NCI-H2171 treated with DMSO at 0.1 percent for 48 hours (cell line): ENCODE measurements at places on chromosomes 3 and 15.
A peak's percentile ranks its signal among the peaks of the same experiment; 100 is the strongest.

- DNase-seq = no peak
Measured at GRCh38 chr15:70276401-70276800, 178.7 kb upstream of the TLE3 start.

- peak; percentile 21 for DNase-seq
Measured at GRCh38 chr3:78988324-78988723, 779.5 kb downstream of the ROBO1 start.

DNA sequence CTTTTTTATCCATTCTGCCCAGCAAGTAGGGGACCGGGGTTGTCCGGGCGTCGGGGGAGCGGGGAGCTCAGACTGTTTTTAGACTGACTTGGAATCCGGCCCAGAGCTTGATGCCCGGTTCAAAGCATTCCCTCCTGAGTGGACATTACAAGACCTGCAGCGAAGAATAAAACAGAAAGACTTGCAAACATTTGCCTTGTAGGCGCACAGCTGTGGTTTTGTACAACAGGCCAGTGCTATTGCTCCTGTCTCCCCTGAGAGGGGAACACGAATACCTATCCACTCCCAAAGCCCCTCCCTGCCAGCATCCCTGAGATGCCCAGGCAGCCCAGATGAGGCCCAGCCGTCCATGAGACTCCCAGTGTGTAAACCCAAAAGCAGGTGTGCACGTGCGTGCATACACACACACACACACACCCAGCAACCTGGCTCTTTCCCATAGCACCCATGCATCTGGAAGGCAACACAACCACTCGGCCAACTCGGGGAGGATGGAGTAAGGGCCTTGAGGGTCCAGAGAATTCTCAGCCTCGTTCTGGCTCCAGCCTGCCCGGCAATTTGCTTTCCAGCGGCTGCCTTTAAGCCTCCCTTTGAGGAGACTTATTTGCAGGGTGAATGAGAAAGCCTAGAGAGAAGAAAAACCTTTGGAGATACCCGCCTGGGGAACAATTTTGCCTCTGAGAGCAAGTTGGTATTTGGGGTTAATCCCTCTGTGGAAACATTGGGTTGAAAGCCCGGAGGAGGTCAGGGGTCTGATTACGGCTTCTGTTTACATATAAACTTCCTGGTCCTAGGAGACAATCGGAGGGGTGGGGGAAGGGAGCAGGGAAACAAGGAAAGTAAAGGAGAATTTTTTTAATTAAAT lies 161.0 kb upstream of the HES1 start:
- DNase-seq = no peak

DNA sequence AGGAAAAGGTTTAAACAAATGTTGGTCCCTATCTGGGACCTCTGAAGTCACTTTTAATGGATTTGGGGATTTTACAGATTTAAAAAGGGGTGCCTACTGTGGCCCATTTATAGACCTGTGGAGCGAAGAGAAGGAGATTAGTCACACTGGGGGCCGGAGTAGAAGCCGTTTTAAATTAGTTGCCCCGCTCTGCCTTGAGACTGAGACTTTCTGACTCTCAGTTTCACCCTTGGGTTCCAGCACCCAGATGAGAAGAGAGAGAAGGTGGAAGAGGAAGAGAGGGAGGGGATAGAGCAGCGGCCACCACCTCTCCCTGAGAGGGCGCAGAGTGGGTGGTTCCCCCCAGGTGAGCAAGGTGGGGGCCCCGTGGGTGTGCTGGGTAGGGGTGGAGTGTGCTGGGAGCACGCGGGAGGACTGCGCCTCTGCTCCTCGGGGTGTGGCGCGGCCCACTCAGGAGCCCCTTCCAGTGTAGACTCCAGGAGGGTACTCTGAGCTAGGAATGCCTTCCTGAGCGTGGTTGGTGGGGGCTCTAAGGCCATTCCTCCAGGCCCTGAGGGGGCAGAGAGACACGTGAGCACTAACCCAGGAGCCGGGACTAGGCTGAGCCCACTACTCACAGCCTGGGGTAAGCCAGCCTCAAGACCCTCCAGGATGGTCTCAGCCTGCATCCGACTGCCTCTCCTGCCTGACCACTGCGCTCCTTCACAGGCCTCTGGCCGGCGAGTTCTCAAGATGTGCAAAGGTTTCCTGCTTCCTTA lies 32.6 kb upstream of the RAB6B start:
- DNase-seq = no peak

DNA sequence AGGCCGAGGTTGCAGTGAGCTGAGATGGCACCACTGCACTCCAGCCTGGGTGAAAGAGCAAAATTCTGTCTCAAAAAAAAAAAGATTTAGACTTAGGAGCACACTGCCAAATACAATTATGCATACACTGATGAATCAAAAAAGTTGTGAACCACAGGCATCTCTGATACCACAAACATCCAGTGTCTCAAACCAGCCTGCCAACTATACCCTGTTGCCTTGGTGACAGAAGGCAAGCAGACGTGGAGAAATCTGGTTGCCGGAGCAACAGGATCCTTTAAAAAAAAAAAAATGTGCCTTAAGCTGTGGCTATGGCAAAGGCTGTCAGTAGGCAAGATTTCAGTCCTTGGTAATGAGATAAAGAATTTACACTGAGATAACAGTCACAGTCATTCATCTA lies 202.3 kb downstream of the NEK10 start:
- peak; percentile 14 for DNase-seq

DNA sequence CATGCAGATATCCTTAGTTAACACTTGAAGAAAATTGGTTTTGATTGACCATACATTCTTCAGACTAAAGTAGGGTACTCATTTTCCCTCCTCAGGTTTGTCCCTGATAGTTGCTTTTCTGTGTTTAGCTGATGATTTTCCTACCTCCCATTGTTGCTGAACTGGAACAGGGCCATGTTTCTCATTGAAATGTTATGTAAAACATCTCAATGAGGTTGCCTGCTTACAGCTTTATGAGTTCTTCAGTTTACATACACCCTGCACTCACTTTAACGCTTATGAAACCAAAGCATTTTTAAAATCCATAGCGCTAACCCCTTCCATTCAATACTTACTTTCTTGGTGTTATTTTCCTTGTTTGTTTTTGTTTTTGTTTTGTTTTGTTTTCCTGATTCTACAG lies 61.9 kb downstream of the HMG20A start:
- DNase-seq = no peak

DNA sequence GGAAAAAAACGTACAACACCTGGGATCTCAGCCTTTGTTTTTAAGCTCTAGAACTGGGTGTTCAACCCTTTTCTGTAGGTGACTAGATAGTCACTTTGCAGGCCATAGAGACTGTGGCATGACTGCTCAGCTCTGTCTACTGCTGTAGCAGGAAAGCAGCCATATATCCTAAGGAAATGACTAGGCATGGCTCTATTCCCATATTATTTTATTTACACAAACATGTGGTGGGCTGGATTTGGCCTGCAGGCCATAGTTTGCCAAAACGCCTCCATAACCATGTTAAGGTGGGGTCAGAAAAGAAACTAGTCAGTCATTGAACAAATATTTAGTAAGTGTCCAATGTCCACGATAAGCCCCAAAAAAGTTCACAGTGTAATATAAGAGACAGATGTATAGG lies 452.5 kb downstream of the MCTP2 start:
- no peak for DNase-seq

GRCh38 chr3:3771094-3771493 lies 28.1 kb upstream of the LRRN1 start:
- no peak for DNase-seq

DNA sequence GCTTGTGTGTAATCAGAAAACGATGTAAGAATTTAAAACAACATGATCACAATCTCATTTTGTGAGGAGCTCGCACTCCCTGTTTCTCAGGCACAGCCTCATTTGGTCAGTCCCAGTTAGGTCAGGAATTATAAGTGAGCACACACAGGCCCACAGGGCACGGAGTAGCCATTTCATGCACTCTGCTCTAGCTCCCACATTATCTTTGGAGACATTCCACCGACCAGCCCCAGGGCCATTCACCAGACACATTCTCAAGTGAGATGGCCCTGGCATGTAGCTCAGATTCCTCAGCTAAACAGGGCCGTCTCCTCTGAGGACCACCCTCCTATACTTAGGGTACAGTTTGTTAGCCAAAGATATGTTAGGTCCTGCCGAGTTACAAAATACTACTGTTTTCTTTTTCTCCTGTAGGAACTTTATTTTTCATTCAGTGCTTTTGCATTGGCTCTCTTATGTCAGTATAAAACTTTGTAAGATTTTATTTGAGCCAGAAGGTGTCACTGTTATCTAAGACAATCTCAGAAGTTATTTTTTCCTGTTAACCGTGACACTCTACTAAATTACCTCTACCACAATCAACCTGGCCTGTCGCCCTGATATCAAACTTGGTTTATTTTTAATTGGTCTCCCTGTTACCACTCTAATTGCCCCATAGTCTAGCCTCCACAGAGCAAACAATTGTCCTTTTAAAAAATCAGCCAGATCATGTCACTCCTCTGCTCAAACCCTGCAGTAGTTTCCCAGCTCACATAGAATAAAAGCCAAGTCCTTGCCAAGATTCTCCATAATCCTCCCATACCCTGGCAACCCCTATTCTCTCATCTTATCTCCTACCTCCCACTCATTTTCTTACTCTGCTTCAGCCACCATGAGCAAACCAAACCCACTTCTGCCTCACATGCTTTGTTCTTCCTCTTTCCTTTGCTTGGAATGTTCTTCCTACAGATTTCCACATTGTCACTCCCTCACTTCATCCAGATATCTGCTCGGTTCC lies 105.7 kb downstream of the PPP2R3A start:
- DNase-seq = peak; percentile 25

DNA sequence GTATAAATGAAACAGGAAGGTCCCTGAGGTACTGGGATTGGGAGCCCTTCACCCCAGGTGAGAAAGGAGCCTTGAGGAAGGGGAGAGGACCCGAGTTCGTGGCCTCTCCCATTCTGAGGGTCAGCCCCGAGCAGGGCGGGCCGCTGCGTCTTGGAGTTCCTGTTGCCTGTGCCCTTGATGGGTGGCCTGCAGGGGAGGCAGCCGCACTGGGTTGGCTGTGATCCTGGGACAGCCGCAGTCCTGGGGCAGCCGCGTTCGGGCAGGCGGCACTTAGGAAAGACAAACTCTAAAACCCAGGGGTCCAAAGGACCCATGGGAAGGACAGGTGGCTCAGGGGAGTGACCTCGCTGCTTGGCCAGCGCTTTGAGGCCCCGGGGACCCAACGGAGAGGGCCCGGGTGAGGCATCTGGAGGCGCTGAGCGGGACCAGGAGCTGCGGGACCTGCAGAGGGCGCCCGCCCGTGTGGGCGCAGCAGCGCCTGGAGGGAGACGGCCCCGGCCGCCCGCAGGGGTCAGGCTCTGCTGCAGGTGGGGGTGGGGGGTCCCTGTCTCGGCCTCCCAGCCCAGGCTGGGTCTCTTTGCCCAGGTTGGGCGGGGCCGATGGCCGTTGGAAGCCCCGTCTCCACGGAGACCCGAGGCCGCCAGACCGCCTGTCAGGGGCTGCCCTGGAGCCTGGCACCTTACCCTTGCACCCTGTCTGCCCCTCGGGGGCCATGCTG lies 65.1 kb downstream of the HMCES start:
- DNase-seq = no peak

DNA sequence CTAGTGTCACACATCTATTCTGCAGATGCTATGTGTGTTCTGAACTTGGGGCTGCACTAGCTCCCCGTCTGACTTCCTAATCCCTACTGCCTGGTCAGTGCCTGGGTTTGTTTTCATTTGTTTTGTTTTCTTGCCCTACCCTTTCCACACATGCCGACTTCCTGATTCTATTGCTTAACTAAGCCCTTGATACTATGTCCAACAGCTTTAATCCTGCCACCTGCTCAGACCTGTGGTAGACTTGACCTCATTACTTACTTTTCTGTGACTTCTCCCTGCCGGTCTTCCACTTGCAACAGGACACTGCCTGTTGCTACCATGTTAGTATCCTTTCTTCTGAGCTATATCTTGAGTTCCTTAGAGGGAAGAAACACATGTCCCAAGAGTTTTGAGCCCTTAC lies 39.3 kb upstream of the CEMIP start:
- no peak for DNase-seq

DNA sequence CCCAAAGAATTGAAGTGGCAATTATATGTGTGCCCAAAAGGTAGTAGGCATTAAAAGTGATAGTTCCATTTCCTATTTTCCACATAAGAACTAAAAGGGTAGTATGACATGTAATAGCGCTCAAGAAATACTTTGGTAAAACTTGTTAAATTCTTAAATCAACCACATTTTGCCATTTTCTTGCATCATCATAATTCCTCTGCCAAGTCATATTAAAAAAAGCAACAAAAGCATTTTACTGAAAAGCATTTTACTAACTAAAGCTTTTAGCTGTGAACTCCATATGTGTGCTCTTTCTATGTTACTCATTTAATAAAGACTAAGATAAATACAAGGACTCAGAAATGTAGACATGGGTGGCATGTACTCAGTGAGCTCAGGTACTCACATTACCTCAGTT lies 70.1 kb downstream of the GPR160 start:
- DNase-seq = no peak

GRCh38 chr3:55486857-55487380 lies at the start of gene WNT5A:
TSS of gene WNT5A (minus strand) at chr3:55487306. CDS start at chr3:55486985, 321 bp downstream.
- no peak for DNase-seq

DNA sequence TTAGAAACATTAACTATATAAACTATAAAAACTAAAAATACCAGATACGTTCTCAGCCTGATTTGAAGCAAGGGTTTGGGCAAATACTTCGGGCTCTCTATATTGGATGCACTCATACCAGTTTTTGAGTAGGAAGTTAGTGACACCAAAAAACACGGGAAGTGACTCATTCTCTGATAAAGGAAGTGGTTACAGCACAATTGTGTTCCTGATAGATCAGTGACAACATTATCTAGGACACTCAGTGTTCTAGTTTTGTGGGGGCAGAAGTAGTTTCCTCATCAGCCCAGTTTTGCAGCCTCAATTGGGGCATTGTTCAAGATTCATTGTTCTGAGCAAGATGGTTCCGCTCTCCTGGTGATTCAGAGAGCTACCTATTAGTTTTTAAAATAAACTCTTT lies 469.6 kb upstream of the DPPA4 start:
- DNase-seq = no peak

- no peak for DNase-seq
Measured at GRCh38 chr3:177357352-177358090, 160.2 kb upstream of the TBL1XR1 start.

DNA sequence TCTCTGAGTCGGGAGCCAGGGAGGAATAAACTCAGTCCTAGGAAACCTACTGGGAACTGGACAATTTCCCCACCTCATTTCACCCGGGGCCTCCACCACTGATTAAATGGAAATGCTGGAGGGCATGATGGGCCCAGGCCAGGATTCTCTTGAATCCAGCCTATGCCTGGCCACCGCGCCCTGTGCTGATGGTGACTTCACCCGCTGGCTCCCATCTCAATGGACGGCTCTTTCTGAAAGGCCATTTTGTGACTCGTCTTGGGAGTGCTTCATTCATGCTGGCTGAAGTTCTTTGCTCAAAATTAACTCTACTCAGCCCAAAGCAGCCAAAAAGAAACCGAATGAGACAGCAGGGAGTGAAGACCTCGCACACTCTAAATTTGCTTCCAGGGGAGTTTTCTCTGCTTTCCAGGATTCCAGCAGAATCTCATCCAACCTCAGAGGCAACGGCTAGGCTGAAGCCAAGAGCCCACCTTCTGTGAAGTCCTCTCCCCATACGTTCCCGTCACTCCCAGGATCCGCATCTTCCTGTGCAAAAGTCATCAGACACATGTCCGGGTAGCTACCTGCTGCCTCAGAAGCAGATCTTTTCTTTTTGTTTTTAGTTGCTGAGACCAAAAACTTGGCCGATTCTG lies 266.0 kb upstream of the ICE2 start:
- DNase-seq = no peak
